Smooth muscle cell of the pulmonary artery (primary cell): ENCODE measurements at places on chromosomes 5 and 9. TPM values are rescaled to one million over a fixed set of nuclear protein-coding genes. Genes with fewer than 3 reads are reported as not detected.

Gene THBS4
- 0.63 and 2.1 TPM in 2 replicates for total RNA-seq

Gene IRX1
- total RNA-seq, result 0.86 and 2.5 TPM in 2 replicates

Gene TSLP
- 3.2 and 15.6 TPM in 2 replicates for total RNA-seq

Gene LCN10
- 0.33 TPM in 1 of 2 replicates, not detected in the other for total RNA-seq

Gene LCN6
- total RNA-seq, result not detected in 2 replicates

Gene SHOC1
- under 0.01 TPM in 1 of 2 replicates, not detected in the other for total RNA-seq

Gene DMRTA1
- total RNA-seq, result 0.13 and 0.66 TPM in 2 replicates

Gene DBH
- not detected in 2 replicates for total RNA-seq
